ENCODE measurements at places on chromosomes 2 and 18.

DNA sequence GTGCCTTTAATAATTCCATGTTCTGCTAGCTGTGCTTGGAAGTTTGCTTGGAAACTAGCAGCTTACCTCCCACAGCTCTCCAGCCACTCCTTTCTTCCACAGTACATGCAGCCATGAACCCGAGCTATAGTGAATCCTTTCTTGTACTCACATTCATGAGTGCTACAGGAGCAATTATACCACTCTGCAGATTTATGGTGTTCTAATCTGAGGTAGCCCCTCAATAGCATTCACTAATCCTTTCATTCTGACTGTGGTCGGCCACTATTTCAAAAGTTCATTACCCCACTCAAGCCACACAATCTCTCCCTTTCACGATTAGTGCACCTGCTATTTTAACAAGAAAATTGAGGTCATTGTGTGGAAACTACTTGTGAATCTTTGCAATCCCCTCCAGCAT lies 53.2 kb downstream of the CSRNP3 start:
- no peak for DNase-seq

DNA sequence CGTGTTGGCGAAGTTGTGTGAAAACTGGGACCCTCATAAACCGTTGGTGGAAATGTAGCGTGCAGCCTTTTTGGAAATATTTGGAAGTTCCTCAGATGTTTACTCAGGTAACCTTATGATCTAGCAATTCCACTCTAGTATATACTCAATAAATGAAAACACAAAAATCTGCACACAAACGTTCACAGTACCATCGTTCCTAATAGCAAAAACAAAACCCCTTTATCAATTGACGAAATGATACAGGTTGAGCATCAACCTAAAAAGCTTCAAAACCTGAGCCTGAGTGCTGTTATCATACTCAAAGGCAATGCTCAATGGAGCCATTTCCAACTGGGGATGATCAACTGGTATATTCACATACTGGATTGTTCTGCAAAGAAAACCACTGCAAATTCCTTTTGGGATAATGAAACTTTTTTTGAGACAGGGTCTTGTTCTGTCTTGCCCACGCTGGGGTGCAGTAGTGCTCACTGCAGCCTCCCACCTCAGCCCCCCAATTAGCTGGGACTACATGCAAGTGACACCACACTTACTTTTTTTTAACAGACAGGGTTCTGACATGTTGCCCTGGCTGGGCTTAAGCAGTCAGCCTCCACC lies 777 bp upstream of the C18orf32 start:
- DNase-seq: no peak

- no peak for DNase-seq
Measured at GRCh38 chr2:126946318-126947102, 47.8 kb downstream of the TEX51 start.

GRCh38 chr2:108404784-108405397 lies 27.1 kb downstream of the SULT1C4 start:
- no peak for DNase-seq

GRCh38 chr2:65319072-65319673 lies 91.5 kb downstream of the ACTR2 start:
- no peak for DNase-seq

DNA sequence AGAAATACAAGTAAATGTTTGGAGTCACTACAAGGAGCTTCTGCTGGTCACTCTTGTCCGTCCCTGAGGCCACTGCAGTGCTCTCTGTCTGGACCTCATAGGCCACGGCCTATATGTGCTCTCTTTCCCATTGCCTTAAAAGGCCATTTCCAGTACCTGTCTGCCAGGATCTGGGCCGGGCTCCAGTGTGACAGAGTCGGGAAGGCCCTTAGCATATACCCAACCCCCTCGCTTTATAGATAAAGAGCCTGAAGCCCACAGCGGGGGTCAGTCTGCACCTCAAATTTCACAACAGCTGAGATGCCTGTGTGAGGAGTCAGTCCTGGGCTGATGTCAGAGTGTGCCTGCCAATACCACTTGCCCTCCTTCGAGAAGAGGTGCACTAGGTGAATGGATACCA lies 39.9 kb downstream of the ADD2 start:
- no peak for DNase-seq

DNA sequence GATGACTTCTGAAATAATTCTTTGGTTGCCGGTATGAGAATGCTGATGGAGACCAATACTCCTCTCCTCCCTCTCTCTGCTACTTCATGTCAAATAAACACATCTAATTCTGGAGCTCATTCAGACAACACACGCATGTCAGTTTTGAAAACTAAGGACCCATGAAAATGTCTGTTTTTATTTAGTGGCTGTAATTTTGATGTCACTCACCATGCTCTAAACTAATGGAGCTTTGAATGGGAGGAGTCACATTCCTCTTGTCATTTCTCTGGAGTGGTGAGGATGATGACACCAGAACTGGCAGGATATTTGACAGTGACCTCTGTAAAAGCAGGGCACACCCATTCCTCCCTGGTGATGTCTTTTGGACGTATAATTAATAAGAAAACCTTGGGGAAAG lies 163.0 kb downstream of the PHLPP1 start:
- no peak for DNase-seq
